ENCODE measurements at places on chromosomes 3 and 15.

GRCh38 chr15:96598514-96598913 is 268.0 kb downstream of the NR2F2 start:
- no peak for DNase-seq

DNA sequence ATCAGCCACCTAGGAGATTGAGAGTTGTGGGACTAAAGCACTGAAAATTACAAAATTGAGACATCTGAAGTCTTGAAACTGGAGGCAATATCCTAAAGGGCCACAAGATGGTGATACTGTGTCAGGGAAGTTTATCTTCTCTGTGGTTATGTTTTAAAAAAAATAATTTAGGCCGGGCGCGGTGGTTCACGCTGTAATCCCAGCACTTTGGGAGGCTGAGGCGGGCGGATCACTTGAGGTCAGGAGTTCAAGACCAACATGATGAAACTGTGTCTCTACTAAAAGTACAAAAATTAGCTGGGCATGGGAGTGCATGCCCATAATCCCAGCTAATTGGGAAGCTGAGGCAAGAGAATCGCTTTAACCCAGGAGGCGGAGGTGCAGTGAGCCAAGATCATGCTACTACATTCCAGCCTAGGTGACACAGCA is 17.9 kb upstream of the NIT2 start:
- DNase-seq = no peak

DNA sequence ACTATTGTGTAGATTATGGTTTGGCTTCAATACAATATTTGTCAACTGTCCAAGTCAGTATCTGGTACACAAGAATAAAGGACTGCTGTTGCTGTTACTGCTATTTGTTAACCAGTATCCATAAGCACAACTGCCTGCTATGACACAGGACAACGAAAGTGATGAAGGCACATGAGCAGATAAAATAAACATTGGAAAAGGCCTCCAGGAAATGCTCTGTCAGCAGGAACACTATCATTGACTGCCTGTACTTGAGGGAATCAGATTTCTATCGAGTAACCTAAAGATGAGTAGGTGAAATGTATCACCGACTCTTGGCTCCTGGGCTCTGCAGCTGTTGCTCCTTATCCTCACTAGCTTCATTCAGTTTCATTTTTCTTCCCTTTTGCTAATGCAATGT is 56.5 kb downstream of the FMN1 start:
- no peak for DNase-seq

GRCh38 chr3:20909511-20909910 is 723.5 kb upstream of the SGO1 start:
- DNase-seq = no peak

GRCh38 chr3:65762235-65762580 is 276.5 kb downstream of the MAGI1 start:
- DNase-seq = no peak
